Activated naive CD4-positive, alpha-beta T cell (primary cell): ENCODE measurements at places on chromosomes 5 and 9.

DNA sequence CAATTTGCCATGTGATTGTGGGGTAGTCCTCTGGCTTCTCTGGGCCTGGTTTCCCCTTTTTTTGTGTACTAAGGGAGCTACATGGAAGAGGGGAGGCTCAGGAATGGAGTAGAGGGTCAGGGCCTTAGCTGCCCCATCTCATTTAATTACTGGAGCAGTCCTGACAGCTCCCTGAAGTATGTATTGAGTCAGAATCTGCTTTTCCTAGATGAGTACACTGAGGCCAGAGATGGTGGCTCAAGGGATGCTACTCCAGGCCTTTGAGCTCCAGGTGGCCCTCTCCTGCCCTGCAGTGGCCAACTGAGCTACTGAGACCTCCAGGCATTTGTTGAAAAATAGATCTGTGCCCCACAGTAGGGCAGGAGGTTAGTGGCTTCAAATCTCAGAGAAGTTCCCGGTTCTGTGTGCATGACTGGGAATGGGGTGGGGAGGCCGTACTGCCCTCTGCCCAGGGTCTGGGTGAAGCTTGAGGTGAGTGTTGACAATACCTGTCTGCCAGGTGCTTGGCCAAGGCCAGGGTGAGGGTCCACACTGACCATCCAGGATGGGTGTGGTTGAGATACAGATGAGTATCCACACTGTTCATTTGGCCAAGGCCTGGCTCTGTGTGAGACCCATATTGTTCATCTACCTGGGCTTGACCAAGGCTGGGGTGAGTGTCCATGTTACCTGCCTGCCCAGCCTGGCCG is 45.7 kb downstream of the CXXC5 start:
- no peak for DNase-seq

DNA sequence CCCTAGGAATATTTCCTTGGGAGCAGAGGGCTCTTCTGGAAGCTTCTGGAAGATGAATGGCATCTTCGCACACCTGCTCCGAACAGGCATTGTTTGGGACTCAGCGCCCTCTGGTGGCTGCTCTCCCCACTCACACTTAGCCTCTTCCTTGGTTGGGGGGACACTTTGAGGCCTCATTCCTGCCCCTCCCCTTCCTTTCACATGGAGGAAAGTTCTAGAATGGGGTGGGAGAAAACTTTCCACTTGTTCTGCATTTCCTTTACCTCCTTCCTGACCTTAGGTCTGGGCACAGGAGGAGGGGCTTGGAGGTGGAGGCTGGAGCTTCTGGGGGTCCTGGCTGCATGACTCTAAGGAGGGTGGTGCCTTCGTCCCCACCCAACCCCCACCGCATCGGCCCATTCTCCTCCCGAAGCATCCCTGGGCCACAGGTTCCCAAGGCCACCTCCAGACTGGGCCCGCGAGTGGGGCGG is 19.3 kb upstream of the SMIM32 start:
- peak; percentile 18 for DNase-seq

- no peak for DNase-seq
Observed at GRCh38 chr9:123848447-123849085, 81.4 kb downstream of the DENND1A start.

GRCh38 chr9:130785053-130785452 is 50.0 kb upstream of the ABL1 start:
- DNase-seq = no peak

GRCh38 chr5:58787987-58788386 is 205.1 kb downstream of the RAB3C start:
- no peak for DNase-seq

GRCh38 chr9:79924836-79925235 is 353.1 kb downstream of the TLE4 start:
- DNase-seq = no peak

- DNase-seq = no peak
Observed at GRCh38 chr5:72282878-72283277, 37.2 kb downstream of the MRPS27 start.

DNA sequence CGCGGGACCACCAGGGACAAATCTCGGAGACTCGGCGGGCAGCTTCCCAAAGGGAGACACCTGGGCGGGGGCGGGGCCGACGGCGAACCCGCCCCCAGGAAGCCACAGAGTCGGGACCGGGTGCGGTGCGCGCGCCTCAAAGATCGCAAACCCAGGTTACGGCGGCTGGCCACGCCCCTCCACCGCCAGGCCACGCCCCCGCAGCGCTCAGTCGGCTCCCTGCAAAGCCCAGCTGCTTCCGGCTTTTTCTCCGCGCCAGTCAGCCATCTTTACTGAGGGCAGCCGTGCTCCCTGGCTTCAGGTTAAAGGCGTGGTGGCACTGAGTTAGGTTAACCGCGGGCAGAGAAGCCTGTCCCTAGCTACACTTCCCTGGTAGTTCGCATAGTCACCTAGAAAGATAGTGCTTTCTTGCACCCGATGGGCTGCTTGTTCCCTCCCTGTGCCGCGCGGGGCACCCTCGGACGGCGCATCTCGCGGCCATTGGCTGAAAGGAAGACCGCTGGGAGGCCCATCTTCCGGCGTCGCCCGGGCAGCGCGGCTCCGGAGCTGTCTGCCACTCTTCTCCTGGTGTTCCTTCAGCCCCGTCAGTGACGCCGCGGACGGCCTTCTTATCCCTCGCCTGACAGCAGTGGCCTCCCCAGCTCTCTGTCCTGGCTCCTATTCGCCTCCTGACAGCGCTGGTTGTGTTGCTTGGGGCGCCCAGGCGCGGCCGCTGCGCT is at the start of gene TBC1D2:
Gene TBC1D2, minus strand, starts transcription at position 72 of the 719 bp plus-strand sequence. CDS start 108 bp downstream, outside the sequence.
- DNase-seq = peak; percentile 98

DNA sequence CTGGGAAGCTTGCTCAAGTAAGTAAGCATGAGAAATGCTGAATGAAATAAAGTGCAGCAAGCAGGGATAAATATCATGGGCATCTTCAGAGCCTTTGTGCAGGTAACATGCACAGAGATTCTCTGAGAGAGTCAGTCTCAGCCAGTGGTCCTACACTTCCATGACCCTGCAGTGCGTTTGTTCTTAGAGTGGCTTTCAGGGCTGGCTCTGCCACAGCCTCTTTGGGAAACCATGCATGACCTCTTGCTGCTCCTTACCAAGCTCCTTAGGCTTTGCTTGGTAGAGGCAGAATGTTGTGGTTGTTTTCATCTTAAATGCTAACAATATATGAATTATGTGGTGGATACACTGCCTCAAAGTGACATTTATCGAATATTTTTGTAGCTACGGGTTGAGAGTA is 5.4 kb downstream of the SYK start:
- DNase-seq = no peak

DNA sequence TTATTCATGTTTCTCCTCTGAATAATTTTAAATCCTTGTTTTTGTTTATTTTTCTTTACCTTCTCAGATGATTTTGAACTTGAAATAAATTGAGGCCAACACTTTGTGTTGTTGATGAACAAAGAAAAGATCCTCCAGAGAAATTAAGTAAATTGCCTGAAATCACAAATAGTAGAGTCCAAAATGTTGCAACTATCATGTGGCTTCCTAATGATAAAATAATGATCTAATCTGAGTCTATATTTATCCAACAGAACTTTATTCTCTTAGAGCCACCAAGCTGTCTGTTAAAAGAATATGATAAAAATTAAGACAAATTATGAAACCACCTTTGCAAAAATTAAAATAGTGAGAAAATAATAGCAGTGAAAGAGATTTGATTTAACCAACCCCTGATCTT is 132.2 kb upstream of the SPEF2 start:
- DNase-seq = no peak

- DNase-seq = no peak
Observed at GRCh38 chr9:113886933-113887332, 10.8 kb downstream of the ZNF618 start.
